Stimulated activated CD8-positive, alpha-beta memory T cell treated with anti-CD3 and anti-CD28 coated beads, Interleukin-4, amount 100 ng/mL, for 48 hours (primary cell): ENCODE measurements at places on chromosomes 6 and 20.
A peak's percentile ranks its signal among the peaks of the same experiment; 100 is the strongest.

DNA sequence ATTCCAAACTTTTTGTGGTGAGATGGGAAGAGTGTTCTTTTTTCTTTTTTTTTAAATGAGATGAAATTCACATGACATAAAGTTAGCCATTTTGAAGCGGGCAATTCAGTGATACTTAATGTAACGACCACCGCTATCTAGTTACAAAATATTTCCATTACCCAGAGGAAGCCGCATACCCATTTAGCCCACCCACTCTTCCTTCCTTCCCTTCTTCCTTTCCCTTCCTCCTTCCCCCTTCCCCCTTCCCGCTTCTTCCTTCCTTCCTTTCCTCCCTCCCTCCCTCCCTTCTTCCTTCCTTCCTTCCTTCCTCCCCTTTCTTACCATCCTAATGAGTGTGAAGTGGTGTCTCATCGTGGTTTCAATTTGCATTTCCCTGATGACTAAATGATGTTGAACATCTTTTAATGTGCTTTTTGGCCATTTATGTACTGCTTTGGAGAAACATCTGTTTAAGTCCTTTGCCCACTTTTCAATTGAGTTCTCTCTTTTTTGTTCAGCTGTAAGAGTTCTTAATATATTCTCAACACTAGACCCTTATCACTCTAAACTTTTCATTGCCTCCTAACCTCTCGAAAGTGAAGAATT, 371.1 kb downstream of the FARS2 start:
- DNase-seq: no peak

- DNase-seq: no peak
Observed at GRCh38 chr6:133368664-133369063, 127.5 kb downstream of the EYA4 start.

- no peak for DNase-seq
Observed at GRCh38 chr20:10868299-10868698, 194.5 kb upstream of the JAG1 start.

DNA sequence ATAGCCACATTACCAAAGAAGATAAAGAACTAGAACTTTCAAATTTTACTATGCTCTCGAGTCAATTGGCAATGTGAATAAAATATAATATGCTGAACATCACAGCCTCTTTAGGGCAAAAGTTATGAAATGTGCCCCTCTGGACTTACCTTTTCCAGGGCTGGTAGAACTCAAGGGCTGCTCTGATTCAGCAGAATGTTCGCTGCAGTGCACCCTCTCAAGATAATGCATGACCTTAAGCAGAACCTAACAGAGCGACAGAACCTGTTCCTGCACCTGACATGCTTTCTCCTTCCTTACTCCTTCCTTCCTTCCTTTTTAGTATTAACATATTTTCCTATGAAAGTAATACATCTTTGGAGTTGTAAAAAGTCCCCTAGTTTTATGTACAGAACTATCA, 65.4 kb upstream of the STXBP5 start:
- no peak for DNase-seq

DNA sequence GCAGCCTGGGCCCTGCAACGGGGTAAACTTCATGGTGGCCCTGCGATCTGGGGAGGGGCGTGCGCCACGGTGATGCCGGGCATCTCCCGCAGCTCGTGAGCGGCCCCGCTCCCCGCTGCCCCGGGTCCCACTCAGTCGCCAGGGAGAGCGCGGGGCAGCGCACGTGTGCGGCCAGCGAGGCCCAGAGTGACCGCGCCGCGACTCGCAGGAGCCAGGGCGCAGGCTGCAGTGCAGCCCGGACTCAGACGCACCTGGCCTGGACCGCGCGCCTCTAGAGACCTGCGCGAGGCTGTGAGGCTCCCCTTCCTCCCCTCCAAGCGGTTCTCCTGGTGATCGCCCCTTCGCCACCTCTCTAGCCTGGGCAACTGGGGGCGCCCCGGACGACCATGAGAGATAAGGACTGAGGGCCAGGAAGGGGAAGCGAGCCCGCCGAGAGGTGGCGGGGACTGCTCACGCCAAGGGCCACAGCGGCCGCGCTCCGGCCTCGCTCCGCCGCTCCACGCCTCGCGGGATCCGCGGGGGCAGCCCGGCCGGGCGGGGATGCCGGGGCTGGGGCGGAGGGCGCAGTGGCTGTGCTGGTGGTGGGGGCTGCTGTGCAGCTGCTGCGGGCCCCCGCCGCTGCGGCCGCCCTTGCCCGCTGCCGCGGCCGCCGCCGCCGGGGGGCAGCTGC, 652 bp downstream of the BMP6 start:
- DNase-seq: no peak

DNA sequence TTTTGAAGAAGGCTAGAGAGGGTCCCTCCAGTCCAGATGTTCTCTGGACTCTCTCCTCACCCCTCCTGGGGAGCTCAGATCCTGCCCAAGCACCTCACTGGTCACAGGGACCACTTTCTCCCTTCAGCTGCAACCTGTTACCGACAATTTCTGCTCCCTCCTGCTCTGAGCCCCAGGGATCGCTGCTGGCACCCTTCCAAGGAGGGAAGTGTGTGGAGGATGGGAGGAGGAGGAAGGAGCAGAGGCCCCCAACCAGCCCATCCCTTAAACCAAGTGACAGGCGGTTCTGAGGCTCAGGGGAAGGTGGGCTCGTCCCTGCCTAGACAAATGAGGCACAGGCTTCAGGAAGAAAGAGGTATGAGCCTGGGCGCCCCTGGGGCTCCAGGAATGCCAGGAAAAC, 13.9 kb downstream of the PMEPA1 start:
- no peak for DNase-seq

GRCh38 chr6:36610041-36610955, 16.1 kb downstream of the SRSF3 start:
- no peak for DNase-seq

DNA sequence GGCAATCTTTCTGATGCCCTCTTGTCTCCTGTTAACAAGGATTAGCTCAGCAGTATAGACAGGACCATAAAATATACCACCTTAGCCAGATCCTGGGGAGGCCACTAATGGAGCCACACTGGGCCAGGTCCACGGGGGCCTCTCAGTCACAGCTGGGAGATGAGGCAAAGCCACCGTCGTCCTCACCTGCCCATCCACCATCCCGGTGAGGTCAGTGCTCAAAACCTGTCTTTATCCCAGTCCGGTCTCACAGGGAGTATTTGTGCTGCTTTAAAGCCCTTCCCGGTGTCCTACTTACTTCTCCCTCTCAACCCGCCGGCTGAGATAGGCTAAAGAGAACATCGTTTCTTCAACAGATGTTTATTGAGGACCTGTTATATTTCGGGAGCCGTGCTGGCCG, 104.3 kb downstream of the EDN3 start:
- DNase-seq: no peak

- DNase-seq: no peak
Observed at GRCh38 chr20:62536871-62537401, 61.1 kb upstream of the GATA5 start.

GRCh38 chr6:144898741-144899140, 613.6 kb downstream of the UTRN start:
- DNase-seq: no peak

- DNase-seq: no peak
Observed at GRCh38 chr6:150622941-150623874, 23.5 kb downstream of the PLEKHG1 start.

DNA sequence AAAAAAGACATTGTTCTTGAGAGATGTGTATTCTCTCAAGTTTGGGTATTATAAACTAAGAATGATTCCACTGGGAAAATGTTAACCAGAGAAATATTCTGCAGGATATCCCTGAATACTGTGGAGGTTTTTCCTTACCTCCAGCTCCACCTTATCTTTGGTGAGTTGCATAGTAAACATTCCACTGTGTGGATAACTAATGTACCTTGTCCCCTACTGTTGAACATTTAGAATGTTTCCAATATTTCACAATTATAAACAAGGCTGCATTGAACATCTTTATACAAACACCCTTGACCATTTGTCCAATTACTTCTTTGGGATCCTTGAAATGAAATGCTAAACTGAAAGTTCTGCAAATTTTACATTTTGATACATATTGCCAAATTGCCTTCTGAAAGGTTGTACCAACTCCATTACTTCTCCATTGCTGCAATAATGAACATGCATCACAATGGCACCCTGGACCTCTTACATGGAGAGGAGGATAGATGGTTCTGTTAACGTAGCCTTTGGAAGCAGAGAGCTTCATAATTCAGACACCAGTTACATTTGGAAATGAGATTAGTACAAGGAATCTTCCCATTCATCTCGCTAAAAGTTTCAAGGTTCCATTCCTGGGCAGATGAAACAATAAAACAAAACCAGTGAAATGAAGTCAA, 35.0 kb upstream of the STK35 start:
- no peak for DNase-seq

- no peak for DNase-seq
Observed at GRCh38 chr20:4600308-4601014, 121.2 kb upstream of the PRND start.

GRCh38 chr6:128073389-128073788, 172.5 kb upstream of the THEMIS start:
- no peak for DNase-seq

DNA sequence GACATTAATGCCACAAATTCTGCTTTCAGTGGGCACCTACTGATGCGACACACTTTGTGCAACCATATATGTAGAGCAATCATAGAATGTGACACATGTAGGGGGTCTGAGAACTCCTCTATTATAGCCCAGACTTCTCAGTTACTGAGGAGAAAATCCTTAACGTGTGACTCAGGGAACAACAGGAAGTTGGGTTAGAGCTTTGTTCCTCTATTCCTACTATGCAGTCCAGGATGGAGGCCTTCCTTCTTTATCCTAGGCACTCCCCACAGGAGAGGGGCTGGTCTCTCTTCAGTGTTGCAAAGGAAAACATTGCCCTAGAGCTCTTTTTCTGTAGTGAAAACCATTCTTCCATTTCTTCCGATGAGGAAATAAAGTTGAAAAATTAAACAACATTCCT, 39.6 kb upstream of the RCAN2 start:
- DNase-seq: no peak

- no peak for DNase-seq
Observed at GRCh38 chr6:5937936-5938706, 68.6 kb downstream of the NRN1 start.

DNA sequence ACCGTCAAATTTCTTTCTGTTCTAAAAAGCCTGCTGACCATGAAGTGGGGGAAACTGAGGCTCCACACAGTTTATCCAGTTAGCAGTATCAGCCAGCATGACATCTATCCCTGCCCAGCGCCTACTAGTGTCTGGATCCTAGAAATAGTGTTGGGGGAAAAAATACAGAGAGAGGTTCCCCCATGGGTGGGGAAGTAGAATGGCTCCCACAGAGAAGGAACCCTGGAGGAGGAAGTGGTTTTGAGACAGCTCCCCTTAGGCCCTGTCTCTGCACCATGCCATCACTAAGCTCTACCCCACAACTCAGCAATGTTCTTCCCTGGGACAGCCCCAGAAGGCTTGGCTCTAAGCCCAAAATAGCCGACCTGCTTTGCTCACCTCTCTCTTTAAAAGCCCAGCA, 153.4 kb downstream of the MBOAT1 start:
- DNase-seq: no peak

GRCh38 chr6:163414946-163415619, 565 bp downstream of the QKI start:
- peak; percentile 46 for DNase-seq

DNA sequence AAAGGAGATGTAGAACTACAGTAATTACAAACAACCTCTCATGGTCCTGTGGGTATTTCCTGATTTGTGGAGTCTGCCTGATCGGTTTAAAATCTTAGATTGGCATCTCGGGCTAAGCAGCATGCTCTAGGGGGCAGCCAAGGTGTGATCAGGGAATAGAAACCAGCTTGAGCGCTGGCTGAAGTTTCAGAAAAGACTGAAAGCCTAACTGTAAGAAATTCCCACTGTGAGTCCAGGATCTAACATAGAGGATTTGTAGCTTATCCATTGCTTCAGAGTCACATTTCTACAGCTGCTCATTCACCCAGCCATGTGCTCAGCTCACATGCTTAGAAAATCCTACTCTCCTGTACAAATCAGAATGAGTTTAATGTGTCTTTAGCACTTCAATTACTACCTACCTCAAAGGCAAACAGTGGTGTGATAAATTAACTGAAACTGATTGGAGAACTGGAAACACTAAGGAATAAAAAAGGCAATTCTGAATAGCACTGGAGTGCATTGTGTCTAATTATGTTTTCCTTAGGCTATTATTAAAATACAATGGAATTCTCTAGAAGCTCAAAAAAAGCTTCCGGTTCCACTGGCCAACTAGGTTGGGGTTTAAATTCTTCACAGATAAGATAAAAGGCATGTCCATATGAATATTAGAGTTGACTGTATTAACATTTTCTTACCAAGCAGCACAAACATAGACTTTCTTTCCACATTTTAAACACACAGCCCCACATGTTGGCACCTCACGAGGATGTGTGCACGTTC, 73.8 kb upstream of the MPC1 start:
- DNase-seq: no peak

DNA sequence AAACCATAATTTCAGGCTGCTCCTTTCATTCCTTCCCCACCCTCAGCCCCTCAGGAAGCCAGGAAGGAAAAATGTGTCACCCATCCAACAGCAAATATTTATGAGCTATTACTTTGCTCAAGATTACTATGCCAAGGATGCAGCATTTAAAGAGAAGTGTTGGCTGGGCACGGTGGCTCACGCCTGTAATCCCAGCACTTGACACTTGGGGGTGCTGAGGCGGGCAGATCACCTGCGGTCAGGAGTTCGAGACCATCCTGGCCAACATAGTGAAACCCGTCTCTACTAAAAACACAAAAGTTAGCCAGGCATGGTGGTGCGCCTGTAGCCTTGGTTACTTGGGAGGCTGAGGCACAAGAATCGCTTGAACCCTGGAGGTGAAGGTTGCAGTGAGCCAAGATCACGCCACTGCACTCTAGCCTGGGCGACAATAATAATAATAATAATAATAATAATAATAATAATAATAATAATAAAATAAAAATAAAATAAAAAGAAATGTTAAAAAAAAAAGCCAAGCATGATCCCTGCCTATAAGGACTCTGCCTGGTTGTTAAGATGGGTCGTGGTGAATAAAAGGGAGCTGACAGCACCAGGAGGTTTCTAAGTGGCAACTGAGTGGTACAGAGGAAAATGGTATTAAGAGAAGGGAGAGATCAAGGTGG, 20.5 kb upstream of the TIAM2 start:
- DNase-seq: peak; percentile 41

DNA sequence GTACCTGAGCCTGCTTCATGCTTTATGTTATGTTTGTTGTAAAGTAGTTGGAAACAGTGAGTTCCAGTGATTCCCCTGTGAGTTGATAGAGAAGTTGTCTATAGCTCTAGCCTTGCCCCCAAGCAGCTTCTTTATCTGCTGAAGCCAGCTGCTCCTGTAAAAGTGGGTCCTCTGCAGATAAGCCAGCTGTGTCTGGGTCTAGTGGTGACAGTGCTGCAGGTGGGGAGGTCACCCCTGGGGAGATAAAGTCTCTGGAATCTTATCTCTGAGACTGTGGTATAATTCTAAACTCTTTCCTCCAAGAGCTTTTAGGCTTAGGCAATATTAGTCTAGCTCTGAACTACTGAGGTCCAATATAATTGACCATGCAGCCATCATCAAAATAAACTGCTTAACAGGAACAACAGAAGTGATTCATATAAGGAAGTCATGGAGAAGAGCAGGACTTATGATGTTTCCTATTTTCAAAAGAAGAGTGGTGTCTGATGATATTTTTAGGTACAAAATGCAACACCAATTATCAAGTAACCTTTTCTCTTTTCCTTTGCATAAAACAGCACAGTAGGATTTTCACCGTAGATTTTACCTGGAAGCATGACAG, 44.2 kb upstream of the TMEM217 start:
- DNase-seq: no peak

GRCh38 chr6:35377002-35377401, 34.6 kb downstream of the PPARD start:
- no peak for DNase-seq
